ENCODE measurements at places on chromosomes 6 and 20.

- no peak for DNase-seq
Observed at GRCh38 chr6:23663652-23664051, 462.4 kb upstream of the NRSN1 start.

GRCh38 chr6:22848121-22848520 lies 278.8 kb downstream of the HDGFL1 start:
- DNase-seq = no peak

GRCh38 chr6:54308289-54308985 lies at the start of gene TINAG:
Gene TINAG (plus strand): TSS chr6:54308441. CDS start chr6:54308551, 110 bp downstream.
- DNase-seq = no peak

GRCh38 chr6:7992002-7992815 lies 72.0 kb downstream of the BLOC1S5 start:
- DNase-seq = peak; percentile 36

DNA sequence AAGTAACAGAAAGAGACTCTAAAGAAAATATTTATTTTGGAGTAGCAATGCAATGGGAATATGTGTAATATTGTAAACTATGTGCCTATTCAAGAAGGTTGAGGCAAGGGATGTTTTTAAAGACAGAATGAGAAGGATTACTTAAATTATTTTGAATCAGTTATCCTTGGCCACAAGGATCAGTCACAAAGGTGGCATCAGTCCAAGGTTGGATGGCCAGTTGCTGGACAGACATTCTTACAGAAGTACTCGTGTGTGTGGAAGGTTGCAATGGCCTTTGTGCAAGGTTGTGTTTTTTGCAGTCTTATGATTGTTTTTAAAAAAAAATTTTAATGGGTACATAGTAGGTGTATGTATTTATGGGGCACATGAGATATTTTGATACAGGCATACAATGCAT lies 2.0 kb downstream of the QRSL1 start:
- DNase-seq = no peak

DNA sequence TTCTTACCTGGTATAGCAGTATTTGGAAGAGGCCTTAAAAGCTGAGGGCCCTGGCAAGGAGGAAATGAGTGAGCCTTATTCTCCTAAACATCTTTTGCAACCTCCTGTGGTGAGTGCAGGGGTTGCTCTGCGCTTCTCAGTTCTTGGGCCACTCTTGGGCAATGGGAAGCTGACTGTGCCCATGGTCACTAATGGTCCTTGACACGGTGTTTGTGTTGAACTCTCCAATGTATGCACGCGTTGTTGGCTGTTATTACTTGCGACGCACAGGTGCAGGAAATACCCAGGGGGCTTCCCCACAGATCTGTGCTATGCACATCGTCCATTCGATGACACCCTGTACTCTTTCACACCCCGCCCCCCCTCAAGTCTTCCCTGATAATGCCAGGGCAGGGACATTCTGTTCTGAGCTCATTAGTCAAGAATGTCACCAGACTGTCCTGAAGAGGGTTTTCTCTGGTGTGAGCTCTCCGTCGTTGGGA lies 79.7 kb downstream of the EDN1 start:
- DNase-seq = no peak

DNA sequence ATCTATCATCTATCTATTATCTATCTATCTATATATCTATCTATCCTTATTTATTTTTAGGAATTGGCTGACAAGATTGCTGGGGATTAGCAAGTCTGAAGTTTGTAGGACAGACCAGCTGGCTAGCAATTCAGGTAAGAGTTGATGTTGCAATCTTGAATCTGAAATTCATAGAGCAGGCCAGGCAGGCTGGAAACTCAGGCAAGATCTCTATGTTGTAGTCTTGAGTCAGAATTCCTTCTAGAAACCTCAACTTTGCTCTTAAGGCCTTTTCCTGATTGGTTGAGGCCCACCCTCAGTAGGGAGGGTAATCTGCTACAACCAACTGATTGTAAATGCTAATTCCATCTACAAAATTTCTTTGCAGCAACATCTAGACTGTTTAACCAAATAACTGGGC lies 19.2 kb downstream of the MAPK13 start:
- DNase-seq = no peak

- DNase-seq = no peak
Observed at GRCh38 chr6:118502169-118502568, 45.9 kb upstream of the PLN start.

GRCh38 chr6:135329851-135330803 lies 149.0 kb downstream of the MYB start:
- no peak for DNase-seq

DNA sequence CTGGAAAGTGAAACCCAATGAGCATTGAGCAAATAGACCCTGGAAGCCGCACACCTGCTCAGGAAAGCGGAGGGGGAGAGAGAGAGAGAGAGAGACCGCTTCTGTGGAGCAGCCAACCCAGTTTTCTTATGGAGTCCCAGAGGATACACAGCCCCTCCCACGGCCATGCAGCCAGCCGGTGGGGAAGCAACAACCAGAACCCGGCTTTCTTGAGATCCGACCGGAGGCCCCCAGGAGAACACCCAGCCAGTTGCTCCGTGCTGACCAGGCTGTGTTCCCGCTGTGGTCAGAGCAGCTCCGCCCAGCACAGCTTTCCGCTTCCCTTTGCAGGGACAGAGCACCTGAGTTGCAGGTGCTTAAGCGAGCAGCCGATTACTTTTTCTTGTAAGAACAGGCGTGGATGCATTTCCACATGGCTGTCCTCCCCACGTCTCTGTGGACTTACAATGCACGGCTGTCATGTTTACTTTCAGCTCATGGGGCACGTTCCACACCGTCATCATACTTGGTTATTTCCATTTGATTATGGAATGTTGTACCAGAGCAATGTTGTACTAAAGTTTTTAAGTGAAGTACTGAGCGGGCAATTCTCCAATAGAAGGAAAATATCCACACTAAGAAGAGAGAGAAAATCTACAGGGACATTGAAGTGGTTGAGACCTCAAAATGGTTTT lies 381.9 kb downstream of the THBS2 start:
- no peak for DNase-seq

DNA sequence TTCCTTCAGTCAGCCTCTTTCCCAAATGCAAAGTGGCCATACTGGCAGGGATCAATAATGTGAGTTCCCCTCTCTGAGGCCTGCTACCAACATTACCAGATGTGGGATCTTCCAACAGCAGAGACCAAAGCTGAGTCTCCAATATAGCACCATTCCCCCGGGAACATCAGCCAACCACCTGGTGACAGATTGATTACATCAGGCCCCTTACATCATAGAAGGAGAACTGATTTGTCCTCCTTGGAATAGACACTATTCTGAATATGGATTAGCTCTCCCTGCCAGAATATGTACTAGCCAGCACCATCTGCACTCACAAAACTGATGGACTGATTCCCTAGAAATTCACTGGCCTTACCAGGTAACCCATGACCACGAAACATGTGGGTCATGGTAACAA lies 61.9 kb upstream of the CARMIL1 start:
- no peak for DNase-seq

All from eye (tissue), 1 donor.